ENCODE measurements at places on chromosomes 7 and 10.
A peak's percentile ranks its signal among the peaks of the same experiment; 100 is the strongest.

DNA sequence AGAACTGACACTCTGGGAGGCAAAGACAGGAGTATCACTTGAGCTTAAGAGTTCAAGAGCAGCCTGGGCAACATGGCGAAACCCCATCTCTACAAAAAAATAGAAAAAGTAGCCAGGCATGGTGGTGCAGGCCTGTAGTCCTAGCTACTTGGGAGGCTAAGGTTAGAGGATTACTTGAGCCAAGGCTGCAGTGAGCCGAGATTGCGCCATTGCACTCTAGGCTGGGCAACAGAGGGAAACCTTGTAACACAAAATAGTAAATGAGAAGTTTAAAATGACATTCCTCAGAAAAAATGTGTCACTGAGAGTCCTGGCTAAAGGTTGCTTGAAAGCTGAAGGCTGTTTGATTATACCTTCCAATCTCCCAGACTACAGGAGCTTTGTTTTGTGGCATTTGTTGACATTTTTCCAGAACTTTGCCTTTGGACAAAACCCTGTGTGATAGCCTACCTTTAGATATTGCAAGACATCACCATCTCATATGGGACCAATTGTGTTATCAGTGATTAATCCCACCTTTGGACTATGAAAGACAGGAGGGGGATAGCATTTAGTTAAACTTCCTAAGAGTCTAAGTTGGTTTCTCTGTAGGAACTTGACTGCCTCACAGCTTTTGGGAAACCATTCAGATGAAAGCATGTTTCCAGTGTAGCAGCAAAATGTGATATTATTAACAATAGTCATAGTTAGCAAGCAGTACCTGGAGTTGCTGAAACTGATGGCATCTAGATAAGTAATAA lies 5.3 kb downstream of the TNKS2 start:
- H3K4me1 ChIP-seq, result peaks cover 68% of the 10 kb centered on the region
- H3K27ac ChIP-seq, result no peak overlapping the region
- no peaks in the 10 kb centered on the region for H3K36me3 ChIP-seq

DNA sequence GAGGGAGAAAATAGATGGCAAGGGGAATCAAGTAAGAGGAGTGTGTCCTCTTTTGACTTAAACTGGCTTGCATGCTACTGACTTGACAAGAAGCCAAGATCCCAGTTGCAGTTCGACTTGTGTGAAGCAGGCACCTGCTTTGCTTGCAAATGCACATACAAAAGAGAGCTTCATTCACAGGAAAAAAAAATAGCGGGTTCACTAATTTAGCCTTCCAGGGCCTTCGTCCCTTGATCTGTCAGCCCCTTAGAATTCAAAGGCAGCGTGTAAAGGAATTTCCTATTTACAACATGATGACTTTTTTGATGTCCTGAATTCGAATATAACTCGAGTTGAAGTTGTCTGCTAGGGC lies 192.1 kb downstream of the CELF2 start:
- no peak for DNase-seq
- H3K4me3 ChIP-seq, result no peak overlapping the region
- no peaks in the 10 kb centered on the region for H3K27me3 ChIP-seq
- H3K4me1 ChIP-seq, result no peaks in the 10 kb centered on the region
- H3K36me3 ChIP-seq, result no peaks in the 10 kb centered on the region

DNA sequence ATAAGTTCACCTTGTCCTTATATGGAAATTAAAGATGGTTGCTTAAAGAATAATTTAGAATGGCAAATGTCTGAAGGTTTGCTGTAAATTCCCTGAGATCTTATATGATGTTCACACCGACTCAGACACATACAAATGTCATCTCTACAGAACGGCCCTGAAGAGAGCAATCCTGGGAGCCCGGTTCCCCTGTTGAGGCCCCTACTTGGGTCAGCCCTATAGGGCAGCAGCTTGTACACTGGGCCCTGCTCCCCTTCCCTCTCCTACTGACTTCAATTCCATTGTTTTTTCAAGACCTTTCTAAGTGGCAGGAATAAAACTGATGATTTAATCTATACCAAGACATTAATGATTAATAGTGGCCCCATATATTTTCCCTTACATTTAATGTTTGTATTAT lies 813.3 kb upstream of the C7orf33 start:
- no peaks in the 10 kb centered on the region for H3K36me3 ChIP-seq
- DNase-seq, result no peak
- no peak overlapping the region for H3K27ac ChIP-seq
- H3K4me3 ChIP-seq, result no peak overlapping the region
- no peaks in the 10 kb centered on the region for H3K4me1 ChIP-seq
- H3K27me3 ChIP-seq, result no peaks in the 10 kb centered on the region

- H3K4me3 ChIP-seq, result peak overlapping the region; percentile 93
- no peaks in the 10 kb centered on the region for H3K36me3 ChIP-seq
These were observed 1.4 kb downstream of the RHEB start for GRCh38 chr7:151518105-151518946.

GRCh38 chr10:42790835-42791234 lies 8.2 kb downstream of the BMS1 start:
- H3K27me3 ChIP-seq, result no peaks in the 10 kb centered on the region
- no peak overlapping the region for H3K4me3 ChIP-seq
- no peaks in the 10 kb centered on the region for H3K4me1 ChIP-seq
- peaks cover 8% of the 10 kb centered on the region for H3K36me3 ChIP-seq

DNA sequence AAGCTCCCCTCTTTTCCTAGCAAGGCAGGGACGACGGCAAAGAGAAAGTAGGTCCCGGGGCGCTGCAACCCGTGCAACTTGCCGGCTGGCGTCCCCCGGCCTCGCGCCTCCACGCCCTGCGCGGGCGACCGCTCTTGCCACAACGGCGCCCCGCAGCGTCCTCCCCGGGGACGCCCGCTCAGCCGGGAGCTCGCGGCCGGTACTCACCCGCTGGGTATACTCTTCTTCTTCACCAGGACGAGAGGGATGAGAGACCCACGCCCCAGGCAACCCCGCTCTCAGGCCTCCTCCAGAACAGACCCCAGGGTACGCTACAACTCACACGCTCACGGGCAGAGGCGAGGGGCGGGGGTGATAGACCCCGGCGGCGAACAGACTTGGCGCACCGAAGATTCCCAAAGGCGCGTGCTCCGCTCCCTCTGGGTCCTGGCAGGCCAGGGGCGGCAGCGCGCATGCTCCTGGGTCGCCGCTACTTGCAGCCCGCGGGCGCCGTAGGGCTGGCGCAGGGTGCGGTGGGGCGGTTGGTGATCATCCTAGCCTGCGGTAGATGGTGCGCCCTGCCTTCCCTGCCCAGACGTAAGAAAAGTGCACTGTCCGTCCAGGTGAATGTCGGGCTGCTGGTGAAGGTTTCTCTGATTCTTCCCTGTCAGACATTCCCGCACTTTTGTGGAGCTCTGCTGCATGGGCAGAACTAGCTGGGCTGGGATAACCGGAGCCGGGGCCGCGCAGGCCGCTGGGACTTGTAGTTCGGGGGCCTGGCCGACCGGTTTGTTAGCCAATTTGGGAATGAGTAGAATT lies at the start of gene CC2D2B:
TSS of gene CC2D2B (plus strand) at position 520 of the 798 bp plus-strand sequence. CDS start 3,349 bp downstream, outside the sequence.
- H3K27me3 ChIP-seq, result no peaks in the 10 kb centered on the region
- peaks cover 12% of the 10 kb centered on the region for H3K4me1 ChIP-seq
- H3K27ac ChIP-seq, result peak within 1 kb of the TSS; percentile 82
- H3K4me3 ChIP-seq, result peak within 1 kb of the TSS; percentile 65
